ENCODE measurements at places on chromosomes 5 and 9.
A peak's percentile ranks its signal among the peaks of the same experiment; 100 is the strongest.

- no peak for DNase-seq
Observed at GRCh38 chr9:122948313-122948712, 7.5 kb downstream of the RABGAP1 start.

DNA sequence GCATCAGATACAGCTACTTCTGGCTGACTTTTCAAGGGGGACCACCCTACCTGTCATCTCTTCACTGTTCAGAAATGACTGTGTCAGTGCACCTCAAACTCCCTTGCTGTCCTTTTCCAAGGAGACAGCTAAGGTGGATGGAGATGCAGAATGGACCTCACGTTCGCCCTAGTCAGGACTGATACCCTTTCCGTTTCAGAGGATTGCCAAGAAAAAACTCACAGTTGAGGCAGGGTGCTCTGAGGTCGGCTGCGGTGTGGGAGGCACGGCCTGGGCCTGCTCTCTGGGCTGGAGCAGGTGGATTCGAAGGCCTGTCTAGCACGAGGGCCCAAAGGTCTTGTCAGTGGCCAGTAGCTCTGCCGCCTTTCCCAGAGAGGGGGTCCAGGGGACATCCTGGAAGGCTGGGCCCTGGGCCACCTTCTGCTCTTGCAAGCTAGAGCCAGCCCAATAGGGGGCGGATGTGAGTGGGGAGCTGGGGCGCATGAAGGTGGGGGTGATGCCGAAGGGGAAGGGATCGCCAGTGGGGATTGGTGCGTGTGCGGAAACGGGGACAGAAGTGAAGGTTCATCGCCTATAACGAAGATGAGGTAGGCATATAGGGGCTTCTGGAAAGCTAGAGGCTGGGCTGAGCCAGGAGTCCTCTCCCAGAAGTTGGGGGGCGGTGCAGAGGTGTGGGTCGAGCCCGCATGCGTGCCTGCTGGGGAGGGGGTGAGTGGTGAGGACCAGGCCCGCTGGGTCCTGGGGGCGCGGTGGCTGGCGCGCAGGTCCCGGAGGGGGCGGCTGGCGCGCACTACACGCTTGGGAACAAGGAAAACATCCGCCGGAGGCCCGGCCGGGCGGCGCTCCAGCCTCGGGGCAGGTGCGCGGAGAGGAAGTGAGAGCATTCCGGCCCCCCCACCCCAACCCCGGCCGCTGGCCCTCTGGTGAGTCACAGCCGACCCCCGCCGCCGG, 2.5 kb upstream of the MSMP start:
- DNase-seq: peak; percentile 56

DNA sequence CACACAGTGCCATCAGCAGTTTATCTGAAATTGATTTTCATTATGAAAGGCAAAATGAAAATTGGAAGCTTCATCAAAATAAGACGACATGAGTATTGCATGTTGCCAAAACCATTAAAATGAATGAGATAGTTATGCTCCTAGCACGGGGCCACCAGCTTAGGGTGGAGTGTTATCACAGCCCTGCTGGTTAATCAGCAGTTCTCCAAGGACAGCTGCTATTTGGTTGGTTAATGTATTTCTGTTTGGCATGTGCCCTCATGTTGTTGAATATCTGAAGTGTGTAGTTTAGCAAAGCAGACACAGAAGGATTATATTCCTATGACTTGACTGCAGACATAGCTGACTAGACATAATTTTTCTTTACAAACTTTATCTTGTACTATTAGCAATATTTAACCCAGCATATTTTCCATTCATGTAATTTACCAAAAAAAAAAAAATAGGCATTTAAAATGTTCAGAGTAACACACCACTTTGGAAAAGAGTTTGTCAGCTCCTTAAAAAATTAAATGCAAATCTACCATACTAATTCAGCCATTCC, 98.6 kb upstream of the PIK3R1 start:
- no peak for DNase-seq

GRCh38 chr9:70531311-70531710, 116.9 kb upstream of the KLF9 start:
- no peak for DNase-seq

DNA sequence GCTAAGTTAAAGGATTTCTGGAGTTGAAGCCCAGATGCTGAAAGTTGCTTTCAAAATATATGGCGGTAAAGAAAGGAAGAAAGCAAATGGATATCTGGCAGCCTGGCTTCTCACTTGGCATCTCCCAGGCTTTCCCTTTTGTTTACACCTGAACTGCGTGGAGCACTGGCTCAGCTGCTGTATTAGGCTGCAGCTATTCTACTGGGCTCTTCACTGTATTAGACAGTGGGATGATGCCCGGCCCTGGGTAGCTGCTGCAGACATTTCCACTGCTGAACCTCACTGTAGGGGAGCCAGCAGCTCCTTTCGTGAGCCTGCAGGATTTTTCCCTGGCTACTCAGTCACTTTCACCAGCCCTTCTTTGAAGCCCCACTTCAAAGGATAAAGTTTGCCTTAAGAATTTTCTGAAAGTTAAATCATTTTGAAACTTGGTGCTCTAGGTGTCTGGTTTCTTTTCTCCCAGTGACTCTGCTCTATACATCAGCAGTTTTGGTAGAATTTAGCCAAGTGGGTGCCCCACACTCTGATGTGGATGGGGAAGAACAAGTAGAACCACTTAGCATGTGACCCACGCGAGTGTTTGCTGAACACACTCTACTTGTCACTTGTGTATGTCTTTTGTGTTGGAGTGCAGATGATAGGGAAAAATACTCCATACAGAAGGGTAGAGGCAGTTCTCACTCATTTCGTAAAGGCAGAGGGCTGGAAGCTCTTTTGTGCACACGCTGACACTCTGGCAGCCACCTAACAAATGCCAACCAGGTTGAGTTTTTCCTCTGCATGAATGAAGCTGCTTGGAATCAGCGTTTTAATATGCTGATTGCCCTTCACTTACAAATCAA, 49.9 kb downstream of the C9orf152 start:
- no peak for DNase-seq

- DNase-seq: no peak
Observed at GRCh38 chr9:88689509-88690298, 154.7 kb downstream of the NXNL2 start.

- no peak for DNase-seq
Observed at GRCh38 chr5:17151686-17152085, 65.7 kb upstream of the BASP1 start.

DNA sequence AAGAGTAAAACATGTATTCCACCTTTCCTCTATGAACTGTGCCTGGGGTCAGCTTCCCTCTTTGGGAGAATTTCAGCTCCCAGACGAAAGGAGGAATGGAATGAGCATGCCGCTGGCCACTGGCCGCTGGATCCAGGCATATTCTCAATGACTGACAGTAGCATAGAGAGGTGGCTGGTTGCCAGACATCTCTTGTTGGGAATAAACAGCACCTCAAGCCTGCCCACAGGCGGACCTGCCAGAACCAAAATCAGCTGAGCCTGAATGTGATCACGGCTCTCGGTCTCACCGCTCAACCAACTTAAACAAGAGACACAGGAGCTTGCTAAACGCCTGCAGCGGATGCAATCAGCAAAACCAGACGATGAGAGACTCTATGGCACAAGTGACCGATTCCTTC, 20.6 kb downstream of the TBC1D9B start:
- DNase-seq: no peak

DNA sequence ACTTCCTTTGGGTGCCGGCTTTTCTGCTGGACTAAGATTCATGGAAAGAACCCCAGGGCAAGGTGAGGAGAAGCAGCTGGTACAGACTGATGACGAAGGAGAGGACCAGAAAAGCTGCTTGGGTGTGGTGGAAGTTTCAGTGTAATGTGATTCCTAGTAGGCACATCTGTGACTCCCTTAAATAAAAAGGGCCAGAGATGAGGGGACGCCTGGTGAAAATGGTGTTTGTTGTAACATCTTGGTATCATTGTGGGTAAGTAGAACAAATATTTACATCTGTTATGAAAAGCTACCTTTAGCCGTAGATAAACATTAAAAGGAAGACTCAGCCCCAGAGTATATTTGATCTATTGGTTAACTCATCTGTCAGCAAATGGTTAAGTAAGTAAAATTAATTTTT, 33.8 kb downstream of the OTULINL start:
- DNase-seq: no peak

DNA sequence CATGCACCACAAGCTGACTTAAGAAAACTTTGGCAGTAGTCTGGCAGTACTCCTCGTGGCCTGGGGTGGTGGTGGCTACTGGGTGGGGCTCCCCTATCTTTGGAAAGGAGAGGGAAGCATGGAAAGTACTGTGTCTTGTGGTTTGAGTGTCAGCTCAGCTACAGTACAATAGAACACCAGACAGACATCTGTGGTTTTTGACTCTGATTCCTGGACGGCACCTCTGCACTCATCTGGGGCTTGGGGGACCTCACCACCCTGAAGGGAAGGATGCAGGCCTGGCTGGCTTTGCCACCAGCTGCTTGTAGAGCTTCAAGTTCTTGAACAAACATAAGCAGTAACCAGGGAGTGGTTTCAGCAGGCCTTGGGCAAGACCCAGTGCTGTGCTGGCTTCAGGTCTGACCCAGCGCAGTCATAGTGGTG, 40.6 kb downstream of the TNFSF8 start:
- DNase-seq: no peak

- no peak for DNase-seq
Observed at GRCh38 chr9:121732886-121733285, 81.5 kb downstream of the DAB2IP start.

DNA sequence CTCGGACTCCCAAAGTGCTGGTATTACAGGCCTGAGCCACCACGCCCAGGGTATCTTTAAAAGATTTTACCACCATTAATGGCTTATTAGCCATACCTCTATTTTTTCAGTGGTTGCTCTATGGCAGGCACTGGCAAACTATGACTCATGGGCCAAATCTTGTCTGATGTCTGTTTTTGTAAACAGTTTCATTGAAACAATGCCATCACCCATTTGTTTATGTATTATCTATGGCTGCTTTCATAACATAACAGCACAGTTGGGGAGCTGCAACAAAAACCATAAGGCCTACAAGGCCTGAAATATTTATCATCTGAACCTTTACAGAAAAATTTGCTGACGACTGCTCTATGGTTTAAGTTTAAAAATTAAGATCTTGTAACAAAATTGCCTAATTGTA, 66.8 kb downstream of the SLC38A9 start:
- DNase-seq: no peak

- DNase-seq: no peak
Observed at GRCh38 chr9:133276923-133277322, 1.9 kb upstream of the ABO start.

DNA sequence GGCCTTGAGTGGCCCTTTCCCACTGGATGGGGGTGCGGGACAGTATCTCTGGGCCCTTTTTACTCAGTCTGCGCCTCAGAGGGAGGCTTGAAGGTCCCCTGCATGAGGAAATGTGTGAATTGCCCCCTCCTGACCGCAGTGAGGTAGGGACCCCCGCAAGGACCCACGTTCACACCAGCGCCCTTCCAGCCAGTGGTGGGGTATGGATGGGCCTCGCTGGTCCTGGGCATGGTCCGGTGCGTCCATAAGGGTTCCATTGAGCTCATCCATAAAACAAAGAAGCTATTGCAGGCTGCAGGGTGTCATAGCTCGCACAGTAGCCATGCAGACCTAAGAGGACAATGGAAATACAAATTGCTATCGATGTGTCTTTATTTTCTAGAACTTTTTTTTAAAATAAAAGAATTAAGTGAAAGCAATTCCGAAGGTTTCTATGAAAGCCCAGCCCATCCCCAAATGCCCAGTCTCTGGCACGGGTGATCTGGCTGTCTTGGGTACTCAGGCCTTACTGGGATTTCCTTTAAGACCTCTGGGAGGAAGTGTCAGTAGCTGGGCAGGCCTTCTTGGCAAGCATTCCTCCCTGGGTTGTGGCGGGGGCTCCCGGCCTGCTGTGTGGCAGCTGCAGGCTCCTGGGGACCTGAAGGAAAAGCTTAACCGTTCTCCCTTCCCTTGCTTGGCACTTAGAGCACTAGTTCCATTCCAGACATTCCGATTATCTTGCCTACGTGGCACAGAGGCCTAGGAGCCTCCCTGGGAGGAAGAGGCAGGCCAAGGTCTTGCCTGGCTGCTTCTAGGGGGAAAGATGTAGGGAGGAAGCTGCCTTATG, 1.5 kb upstream of the SEMA5A start:
- no peak for DNase-seq

GRCh38 chr5:17282283-17283120, 65.1 kb downstream of the BASP1 start:
- DNase-seq: no peak

DNA sequence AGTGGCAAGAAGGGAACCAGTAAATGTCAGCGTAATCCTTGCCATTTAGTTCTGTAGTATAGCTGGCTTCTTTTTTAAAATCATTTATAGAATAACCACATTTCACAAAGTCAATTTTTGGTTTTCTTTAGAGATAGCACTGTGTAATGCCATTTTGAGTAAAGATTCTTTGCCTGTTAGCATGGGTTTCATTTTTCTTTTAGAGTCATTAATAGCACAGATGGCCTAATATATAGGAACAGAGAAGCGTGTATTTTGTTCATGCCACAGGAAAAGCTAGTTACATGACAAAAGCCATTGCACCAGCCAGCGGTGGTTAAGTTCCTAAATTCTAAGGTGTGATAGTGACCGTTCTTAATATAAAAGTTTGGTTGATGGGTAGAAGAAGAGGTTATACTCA, 1363.9 kb downstream of the MAT2B start:
- no peak for DNase-seq

DNA sequence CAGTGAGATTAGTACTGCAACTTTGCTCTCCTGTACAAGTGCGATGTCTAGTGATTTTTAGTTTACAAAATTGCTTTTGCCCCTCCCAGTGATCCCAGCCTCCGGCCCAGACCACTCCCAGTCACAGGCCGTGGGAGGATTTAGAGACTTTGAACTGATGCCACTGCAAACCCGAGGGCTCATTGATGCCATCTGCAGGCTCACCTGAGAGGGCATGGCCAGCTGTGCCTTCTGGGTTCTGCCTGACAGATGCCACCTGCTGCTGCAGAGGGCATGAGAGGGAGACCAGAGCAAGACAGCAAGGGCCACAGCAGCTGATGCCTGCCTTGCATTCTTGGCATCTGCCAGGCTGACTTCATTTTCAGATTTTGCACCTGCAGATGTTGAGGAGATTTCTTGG, 593.8 kb downstream of the CDK5RAP2 start:
- no peak for DNase-seq

- DNase-seq: no peak
Observed at GRCh38 chr5:15615859-15616258, 115.9 kb downstream of the FBXL7 start.

DNA sequence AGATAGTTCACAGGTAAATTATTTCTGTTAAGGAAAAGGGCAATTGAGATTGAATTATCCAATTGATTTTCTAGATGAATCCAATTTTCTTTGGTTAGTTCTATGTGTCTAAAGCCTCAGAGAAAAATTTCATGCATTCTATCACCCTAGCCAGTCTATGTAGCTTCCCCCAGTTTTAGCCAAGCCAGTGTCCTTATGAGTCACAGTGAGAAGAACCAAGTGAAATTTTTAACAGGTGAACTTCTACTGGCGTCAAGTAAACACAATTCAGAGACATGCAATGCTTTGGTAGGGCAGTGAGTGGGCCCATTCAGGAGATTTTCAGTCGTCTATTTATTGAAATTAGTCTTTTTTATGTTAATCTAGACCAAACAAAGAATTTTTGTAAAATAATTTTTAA, 1077.4 kb upstream of the ARRDC3 start:
- DNase-seq: no peak

- no peak for DNase-seq
Observed at GRCh38 chr5:29994519-29994918, 1199.0 kb upstream of the CDH6 start.

- no peak for DNase-seq
Observed at GRCh38 chr5:168659286-168659847, 80.2 kb upstream of the PANK3 start.

GRCh38 chr5:127920936-127921335, 162.6 kb upstream of the SLC12A2 start:
- no peak for DNase-seq

All from stimulated activated CD8-positive, alpha-beta memory T cell treated with anti-CD3 and anti-CD28 coated beads, Interleukin-15, amount 100 ng/mL, for 24 hours (primary cell).